BE2C (cell line): ENCODE measurements at places on chromosomes 2 and 18.

DNA sequence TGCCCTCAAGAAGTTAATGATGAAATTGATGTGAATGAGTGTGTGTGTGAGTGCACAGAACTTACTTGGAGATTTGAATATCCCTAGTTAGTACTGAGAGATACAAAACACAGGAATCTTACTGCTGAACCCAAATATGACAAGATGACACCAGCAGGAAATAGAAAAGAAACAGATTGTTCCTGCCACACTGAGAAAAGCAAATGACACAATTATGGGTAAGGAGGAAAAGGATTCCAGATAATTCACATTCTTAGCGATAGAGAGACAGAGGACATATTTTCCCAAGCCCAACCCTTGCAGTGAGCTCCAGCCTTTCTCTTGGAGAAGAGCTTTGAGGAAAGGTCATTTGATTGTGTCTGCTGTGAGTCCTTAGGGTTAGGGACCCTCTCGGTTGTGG is 105.7 kb upstream of the SMIM21 start:
- DNase-seq = no peak

DNA sequence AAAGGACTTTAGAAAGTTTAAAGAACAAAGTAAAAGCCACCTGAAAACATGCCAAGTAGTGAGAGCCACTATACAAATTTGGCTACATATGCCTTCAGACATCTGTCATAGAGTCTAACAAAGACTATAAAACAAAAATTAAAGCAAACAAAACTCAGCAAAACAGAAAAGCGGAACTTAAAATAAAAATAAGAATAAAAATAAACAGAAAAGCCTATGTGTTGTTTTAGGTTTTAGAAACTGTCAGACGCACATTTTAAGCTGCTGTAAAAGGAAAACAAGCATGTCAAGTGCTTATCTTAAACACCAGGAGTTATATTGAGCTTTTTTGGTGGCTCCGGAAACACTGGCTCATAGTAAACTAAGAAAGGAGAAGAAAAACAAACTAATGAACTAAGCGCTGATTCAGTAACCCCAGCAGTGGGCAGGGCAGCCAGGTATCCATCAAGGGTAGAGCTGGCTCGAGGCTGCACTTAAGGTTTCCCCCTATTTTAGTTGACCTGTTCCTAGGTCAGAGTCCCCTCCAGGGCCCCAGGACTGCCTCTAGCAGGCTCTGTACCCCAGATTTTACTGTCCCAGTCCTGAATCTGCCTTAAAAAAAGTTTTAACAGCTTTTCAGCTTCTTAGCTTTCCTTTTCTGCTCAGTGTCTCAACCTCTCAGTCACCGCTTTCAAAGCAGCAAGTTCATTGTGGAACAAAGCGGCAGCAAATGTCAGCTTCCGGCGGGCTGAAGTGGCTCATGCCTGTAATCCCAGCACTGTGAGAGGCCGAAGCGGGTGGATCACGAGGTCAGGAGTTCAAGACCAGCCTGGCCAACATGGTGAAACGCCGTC is 15.4 kb upstream of the RMC1 start:
- no peak for DNase-seq

DNA sequence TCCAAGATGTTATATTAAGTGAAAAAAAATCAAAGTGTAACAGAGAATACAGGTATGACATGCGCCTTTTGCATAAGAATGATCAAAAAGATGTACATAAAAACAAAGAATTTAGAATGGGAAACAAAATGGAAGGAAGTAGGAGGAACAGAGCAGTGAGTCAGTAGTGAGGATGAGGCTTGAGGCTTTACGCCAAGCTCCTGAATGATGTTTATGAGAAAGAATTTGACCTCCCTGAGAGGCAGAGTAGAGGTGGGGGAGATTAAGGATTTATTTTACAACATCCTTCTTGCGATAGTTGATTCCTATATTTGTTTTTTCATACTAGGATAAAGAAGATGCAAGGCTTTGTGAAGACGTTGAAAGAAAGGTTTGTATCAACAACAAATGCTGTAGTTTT is 81.4 kb downstream of the DCDC2C start:
- no peak for DNase-seq

- no peak for DNase-seq
Observed at GRCh38 chr2:2874805-2875204, 502.8 kb downstream of the EIPR1 start.

DNA sequence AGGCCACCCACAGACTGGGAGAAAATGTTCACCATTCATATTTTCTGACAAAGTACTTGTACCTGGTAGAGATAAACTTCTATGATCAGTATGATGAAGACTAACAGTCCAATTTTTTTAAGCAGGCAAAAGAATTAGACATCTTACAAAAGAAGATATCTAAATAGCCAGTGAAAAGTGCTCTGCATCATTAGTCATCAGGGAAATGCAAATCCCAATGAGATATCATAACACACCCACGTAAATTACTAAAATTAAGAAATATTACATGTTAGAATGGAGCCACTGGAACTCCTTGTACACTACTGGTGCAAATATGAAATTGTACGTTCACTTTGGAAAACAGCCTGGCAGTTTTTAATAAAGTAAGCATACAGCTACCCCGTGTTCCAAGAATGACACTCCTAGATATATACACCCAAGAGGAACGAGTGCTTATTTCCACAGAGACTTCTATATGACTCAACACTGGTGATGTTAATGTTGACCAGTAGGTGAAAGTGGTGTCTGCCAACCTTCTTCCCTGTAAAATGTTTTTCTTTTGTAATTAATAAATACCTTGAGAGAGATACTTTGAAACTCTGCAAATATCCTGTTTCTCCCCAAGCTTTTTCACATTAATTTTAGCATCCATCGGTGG is 80.3 kb downstream of the NPAS2 start:
- DNase-seq = no peak

DNA sequence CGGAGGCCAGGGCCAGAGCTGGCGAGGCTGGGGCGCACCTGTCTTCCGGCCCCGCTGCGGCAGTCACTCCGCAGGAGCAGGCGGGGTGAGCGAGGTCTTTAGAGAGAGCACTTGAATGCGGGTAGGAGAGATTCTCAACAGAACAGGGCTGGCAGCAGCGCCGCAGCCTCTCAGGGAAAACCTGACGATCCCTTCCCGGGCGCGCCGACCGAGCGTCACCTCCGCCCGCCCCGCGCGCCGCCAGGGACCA is 526 bp downstream of the PRKRA start:
- DNase-seq = no peak

- DNase-seq = no peak
Observed at GRCh38 chr18:67896451-67896850, 379.9 kb upstream of the DSEL start.

DNA sequence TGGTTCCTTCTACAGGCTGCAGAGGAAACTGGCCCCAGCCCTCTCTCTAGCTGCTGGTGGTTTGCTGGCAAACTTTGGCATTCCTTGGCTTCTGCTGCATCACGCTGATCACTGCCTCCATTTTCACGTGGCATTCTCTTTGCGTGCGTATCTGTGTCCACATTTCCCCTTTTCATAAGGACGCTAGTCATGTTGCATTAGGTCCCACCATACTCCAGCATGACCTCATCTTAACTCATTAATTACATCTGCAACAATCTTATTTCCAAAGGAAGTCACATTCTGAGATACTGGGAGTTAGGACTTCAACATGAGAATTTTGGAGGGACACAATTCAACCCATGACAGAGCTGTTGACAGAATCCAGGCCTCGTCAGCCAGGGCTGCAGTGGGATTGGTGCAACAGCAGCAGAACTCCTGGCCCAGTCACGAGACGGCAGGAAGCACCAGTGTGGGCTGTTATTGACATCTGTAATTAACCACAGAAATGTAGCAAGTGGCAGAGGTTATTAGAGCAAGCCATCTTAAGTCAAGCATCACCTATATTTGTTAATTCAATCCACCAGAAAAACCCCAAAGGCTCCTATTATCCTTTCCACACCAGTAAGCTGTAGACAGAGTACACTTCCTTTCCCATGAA is 132.4 kb downstream of the TMEM163 start:
- DNase-seq = no peak

DNA sequence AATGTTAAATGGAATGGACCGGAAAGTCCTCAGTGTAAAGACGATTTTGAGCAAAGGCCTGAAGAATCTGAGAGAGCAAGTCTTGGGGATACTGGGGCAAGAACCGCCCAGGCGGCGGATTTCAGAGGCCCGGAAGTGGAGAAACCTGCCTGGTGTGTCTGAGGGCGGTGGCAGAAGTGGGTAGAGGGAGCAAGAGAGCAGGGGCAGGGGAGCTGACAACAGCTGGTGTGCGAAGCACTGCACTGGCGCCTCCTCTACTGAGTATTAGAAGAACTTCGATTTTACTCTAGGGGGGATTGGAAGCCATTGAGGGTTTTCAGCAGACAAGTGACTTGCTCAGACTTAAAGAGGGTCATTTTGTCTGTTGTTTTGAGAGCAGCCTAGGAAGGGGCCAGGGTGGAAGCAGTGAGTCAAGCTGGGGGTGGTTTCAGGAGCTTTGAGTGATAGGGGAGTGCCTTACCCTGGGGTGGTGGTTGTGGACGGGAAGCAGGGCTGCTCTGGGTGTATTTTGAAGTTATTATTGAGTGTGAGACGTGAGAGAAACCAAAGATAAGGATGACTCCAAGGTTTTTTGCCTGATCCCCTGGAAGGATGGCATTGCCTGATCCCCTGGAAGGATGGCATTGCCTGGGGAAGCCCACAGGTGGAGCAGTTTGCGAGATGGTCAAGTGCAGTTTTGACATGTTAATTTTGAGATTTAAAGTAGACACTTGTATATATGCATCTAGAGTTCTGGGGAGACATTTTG is 52.5 kb downstream of the ZNF236 start:
- peak; percentile 17 for DNase-seq

DNA sequence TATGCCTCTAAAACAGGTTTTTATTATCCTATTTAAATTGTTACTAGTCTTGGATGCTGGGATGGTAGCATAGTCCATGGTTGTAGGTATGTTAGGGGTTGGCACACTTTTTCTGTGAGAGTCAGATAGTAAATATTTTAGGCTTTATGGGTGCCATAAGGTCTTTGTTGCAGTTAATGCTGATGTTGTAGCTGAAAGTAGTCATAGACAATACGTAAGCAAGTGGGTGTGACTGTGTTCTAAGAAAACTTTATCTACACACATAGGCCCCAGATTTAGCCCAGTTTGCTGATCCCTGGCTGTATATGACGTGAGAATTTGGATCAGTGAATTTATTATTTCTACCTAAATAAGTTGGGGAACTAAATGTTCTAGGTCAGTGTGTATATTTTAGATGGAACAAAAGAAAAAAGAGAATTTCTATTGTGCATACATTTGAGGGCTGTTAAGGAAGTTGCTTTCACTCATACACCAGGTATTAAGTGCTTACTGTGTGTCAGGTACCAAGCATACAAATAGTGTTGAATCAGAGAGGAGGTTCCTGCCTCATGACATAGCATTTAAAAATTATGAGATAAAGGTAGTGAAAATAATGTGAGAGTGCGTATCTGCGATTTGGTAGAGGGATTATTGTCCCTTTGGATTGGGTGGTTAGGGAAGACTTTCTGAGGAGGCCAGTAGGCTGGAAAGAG is 39.4 kb downstream of the AGFG1 start:
- DNase-seq = no peak

- no peak for DNase-seq
Observed at GRCh38 chr2:15757820-15758586, 166.3 kb downstream of the DDX1 start.

DNA sequence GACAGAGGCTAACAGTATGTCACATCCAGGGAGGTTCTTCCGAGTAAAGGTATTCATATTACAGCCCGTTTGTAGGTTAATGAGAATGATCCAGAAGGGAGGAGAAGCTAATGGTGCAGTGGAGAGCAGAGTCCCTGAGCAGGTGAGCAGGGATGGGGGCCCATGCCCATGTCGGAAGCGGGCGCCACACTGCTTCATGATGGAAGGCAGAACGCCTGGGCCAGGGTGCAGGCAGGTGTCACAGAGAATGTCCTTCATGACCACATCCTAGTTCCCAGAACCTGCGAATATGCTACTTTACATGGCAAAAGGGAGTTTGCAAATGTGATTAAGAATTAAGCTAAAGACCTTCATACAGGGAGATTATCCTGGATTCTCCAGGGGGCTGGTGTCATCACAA is 4.0 kb downstream of the HES6 start:
- no peak for DNase-seq

DNA sequence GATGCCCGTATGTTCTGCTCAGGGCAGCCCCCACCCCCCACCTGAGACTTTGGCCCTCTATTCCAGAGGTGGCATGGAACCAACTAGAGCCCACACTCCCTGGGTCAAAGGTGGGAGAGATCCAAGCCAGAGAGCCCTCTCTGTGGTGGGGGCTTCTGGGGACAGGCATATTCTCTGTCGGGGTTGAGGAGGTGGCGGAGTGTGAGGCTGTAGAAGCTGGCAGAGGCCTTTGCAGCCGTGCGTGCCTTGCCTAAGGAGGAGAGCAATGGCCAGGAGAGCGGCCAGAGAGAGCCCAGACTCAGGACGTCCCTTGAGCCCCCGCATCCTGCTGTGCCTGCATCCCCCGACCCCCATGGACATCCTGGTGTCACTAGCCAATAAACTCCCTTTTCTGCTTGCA is 79.2 kb upstream of the HPCAL1 start:
- DNase-seq = no peak

DNA sequence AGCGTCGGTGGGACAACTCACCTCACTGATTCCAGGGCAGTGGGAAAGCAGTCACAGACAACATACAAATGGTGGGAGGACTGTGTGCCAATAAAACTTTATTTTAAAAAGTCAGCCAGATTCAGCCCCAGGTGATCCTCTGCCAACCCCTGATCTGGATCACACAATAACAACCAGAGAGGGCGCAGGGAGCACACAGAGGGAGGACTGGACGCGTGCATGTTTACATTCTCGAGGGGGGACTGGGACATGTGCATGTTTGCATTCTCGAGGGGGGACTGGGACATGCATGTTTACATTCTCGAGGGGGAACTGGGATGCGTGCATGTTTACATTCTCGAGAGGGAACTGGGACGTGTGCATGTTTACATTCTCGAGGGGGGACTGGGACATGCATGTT is 209.5 kb downstream of the NDUFA10 start:
- DNase-seq = no peak

DNA sequence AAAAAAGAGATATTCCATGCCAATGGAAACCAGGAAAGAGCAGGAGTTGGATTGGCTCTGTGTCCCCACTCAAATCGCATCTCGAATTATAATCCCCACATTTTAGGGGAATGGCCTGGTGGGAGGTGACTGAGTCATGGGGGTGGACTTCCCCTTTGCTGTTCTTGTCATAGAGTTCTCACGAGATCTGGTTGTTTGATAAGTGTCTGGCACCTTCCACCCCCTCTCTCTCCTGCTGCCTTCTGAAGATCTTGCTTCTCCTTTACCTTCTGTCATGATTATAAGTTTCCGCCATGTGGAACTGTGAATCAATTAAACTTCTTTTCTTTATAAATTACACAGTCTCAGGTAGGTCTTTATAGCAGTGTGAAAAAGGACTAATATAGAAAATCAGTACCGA is 355.6 kb downstream of the NBAS start:
- no peak for DNase-seq
